Left ventricle myocardium inferior (tissue), 1 donor: ENCODE measurements at places on chromosomes 5 and 9. TPM values are rescaled to one million over a fixed set of nuclear protein-coding genes. Genes with fewer than 3 reads are reported as not detected.

DNA sequence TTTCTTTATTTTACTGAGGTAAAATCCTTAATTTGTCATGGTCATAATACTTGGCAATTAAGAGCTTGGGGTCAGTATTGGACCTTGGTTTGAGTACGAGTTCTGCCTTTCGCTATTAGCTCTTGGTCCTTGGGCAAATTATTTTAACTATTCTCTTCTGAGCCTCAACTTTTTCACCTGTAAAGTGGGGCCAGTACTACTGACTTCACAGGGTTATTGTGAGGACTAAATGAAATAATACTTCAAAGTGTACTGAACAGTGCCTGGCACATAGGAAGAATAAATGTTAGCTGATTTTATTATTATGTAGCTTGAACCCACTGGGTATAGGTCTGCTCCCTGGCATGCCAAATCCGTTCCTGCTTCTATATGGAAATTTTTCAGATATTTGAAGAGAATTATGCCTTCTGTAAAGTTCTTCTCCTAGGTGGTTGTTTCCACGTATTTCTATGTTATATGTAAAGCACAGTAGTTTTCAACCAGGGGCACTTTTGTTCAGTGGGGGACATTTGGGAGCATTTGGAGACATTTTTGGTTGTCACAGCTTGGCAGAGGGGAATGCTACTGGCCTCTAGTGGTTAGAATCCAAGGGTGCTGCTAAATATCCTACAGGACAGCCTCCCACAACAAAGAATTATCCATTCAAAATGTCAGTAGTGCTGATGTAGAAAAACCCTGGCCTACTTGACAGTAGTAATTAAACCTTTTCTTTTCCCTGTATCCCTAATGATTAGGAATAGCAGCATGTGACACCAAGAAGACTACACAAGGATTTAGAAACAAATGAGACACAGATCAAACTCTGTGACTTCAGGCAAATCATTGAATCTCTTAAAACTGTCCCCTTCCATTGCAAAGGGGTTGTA, 4.5 kb downstream of the RCL1 start:
- no peak for DNase-seq

- no peak for DNase-seq
Measured at GRCh38 chr5:36138900-36139683, 12.6 kb downstream of the LMBRD2 start.

DNA sequence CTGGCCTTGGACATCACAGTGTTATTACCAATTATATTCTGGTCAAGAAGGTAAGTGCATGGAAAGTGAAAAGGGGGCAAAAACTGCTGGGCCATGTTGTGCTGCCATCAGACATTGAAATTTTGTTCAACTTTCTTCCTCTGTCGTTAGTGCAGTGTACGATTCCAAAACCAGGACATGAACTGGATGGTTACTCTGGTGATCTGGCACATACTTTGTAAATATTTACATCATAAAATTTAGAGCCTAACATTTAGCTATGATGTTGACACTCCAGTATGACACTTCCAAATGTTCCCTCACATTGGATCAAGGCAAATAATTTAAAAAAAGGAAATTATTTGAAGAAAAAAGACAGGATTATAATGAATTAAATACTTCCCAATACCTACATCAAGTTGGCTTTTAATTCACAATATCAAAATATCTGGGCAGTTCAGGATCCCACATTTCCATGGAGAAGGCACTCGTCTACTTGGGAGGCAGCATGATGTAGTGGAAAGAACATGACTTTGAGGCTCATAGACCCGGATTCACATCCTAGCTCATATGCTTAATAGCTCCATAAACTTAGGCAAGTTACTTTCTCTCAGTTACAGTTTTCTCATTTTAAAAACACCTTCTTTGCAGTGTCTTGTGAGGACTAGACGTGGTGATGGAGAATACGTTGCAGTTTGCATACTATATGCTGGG, 342.5 kb upstream of the MPDZ start:
- DNase-seq = no peak

- no peak for DNase-seq
Measured at GRCh38 chr5:152379331-152379730, 25.7 kb downstream of the NMUR2 start.

The EGFL7 gene
- total RNA-seq = 81.5 TPM

The PAEP gene
- not detected for total RNA-seq

The RMI1 gene
- 5.2 TPM for total RNA-seq
